ENCODE measurements at places on chromosomes 6 and 20.

GRCh38 chr6:20893412-20893811 is 359.2 kb downstream of the CDKAL1 start:
- DNase-seq: no peak

- DNase-seq: no peak
Observed at GRCh38 chr6:33987531-33988021, 158.3 kb downstream of the GRM4 start.

DNA sequence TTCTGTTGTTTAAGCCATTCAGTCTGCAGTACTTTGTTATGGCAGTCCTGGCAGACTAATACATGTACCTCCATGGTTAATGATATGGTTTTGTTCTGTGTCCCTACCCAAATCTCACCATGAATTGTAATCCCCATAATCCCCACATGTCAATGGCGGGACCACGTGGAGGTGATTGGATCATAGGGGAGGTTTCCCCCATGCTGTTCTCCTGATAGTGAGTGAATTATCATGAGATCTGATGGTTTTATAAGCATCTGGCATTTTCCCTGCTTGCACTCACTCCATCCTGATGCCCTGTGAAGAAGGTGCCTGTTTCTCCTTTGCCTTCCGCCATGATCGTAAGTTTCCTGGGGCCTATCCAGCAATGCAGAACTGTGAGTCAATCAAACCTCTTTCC is 57.5 kb upstream of the NT5E start:
- no peak for DNase-seq

- no peak for DNase-seq
Observed at GRCh38 chr6:78810146-78810545, 57.2 kb upstream of the IRAK1BP1 start.

DNA sequence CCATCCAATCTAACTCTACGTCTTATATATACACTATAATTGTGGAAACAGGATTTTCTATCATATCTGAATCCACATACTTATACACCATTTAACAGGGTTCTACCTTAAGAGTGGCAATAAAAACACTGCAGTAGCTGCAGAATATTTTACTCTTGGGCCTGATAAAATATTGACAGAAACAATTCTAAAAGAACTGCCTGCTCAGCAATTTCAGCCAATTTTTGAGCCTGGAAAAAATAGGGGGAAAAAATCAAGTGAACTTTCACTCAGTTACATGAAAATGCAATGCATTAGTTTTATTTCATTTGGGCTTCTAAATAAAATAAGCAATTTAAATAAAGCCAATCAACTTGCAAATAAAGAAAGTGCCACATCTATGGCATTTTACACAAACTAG is 246.5 kb upstream of the RUNX2 start:
- DNase-seq: no peak

GRCh38 chr6:14638435-14638905 is 520.9 kb downstream of the CD83 start:
- no peak for DNase-seq

- no peak for DNase-seq
Observed at GRCh38 chr6:137715589-137716045, 151.4 kb upstream of the TNFAIP3 start.

GRCh38 chr6:118899948-118900347 is 6.0 kb downstream of the ASF1A start:
- DNase-seq: no peak
